ENCODE measurements at places on chromosomes 3 and 15.

GRCh38 chr3:9600597-9600996 is 47.0 kb upstream of the LHFPL4 start:
- no peak for DNase-seq

DNA sequence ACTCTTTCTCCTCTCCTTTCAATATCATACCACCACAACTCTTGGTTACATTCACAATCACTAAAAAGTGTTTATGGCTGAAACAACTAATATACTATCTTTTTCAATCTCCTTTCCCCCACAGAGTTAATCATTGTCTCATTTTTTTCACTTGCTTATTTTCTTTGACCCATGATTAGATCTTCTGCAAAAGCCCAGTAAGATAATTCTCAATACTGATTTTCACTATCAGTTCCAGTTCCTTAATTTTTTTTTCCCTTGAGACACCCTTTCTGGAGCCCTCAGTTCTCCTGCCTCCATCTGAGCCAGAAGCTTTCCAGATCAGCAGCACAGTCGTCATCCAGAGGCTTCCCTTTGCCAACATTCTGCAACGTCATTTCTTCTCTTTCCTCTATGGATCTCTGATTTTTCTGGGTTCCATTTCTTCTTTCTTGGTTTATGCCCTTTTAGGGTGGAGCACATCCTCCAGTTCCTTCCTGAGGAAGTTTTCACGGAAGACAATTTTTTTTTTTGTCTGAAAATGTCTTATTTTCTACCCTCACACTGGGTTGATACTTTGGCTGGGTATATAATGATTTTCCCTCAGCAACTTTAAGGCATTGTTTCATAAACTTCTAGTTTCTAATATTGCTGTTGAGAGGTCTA is 88.7 kb upstream of the C15orf39 start:
- DNase-seq, result no peak

DNA sequence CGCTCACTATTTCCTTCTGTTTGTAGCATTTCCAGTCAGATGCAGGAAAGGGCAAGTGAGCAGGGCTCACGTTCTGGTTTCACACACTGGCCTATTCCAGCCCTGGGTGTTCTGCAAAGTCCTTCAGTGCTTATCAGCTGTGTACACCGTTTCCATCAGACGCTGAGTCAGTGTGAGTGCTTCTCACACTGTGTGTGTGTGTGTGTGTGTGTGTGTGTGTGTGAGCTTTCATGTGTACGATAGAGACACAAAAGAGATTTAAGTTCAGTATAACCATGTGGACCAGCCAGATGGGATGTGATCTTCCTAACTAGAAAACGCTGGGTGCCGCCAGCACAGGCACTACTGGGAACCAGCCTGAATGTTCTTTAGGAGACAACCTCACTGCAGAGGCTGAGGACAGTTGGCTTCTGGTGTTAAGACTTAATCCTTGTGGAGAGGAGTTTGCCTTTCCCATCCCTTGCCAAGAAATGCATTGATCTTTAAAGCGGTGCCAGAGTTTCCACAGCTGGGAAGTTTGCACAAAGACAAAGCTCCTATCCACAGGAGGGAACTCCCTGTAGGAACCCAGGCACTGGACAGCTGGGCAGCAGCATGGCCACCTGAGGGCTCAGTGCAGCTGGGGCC is 3.9 kb upstream of the CHSY1 start:
- no peak for DNase-seq

- DNase-seq, result no peak
These were observed 232.6 kb downstream of the TBL1XR1 start for GRCh38 chr3:176964661-176965060.

GRCh38 chr15:99050328-99050980 is 42.9 kb upstream of the PGPEP1L start:
- no peak for DNase-seq

- no peak for DNase-seq
These were observed 63.2 kb upstream of the LPP start for GRCh38 chr3:188090620-188091309.

DNA sequence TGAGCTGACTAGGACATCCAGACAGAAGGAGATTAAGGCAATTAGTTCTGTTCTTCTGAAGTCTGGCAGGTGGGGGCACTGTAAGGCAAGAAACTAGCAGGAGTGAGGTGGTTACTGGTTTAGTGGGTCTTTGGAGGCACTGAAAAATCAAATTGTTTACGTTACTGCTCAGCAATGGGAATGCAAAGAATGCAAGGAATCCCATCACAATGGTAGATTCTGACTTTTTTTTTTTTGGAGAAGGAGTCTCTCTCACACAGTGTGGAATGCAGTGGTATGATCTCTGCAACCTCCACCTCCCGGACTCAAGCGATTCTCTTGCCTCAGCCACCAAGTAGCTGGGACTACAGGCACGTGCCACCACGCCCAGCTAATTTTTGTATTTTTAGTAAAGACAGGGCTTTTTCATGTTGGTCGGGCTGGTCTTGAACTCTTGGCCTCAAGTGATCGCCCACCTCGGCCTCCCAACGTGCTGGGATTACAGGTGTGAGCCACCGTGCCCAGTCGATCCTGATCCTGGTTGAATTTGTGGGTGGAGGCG is 16.4 kb downstream of the FAM107A start:
- no peak for DNase-seq

- peak; percentile 43 for DNase-seq
These were observed 153.8 kb downstream of the EEFSEC start for GRCh38 chr3:128307029-128307633.

GRCh38 chr15:83199288-83199687 is 8.3 kb downstream of the HDGFL3 start:
- DNase-seq, result no peak

- DNase-seq, result no peak
These were observed 58.8 kb downstream of the NCEH1 start for GRCh38 chr3:172651936-172652625.

All from H1 (cell line).